Activated T-helper 9 cell treated with anti-CD3 and anti-CD28 coated beads, Interleukin-2, amount 50 U/mL, for 16 hours (primary cell): ENCODE measurements at places on chromosomes 5 and 9.

- DNase-seq: no peak
These were observed 540.2 kb upstream of the TRPC7 start for GRCh38 chr5:136905571-136905970.

- no peak for DNase-seq
These were observed 116.0 kb downstream of the SLC12A2 start for GRCh38 chr5:128199611-128200010.

DNA sequence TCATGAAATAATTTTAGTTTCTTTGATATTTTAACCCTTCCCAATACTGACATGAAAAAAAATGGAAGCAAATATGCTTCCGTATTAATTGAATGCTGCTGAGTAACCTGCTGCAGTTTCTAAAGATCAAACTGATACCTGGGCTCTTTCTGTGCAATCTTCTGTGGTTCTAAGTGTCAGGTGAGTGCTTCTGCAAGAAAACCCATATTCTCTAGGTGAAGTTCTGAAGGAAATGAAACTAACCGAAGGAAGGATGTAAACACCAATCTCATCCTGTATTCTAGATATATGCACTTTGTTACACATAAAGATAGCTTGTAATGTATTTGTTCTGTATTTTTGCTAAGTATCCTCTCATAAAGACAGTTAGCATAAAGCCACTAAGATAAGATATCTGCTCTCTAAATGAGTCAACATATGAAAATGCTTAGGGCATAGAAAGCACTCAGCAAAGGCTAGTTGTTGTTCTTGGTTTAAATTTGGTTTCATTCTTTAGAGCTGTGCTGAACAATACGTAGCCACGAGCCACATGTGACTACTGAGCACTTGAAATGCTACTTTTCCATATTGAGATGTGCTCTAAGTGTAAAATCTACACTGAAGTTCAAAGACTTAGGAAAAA, 52.0 kb downstream of the ITGA2 start:
- no peak for DNase-seq

- DNase-seq: no peak
These were observed 58.4 kb downstream of the ZNF510 start for GRCh38 chr9:96719521-96719920.

DNA sequence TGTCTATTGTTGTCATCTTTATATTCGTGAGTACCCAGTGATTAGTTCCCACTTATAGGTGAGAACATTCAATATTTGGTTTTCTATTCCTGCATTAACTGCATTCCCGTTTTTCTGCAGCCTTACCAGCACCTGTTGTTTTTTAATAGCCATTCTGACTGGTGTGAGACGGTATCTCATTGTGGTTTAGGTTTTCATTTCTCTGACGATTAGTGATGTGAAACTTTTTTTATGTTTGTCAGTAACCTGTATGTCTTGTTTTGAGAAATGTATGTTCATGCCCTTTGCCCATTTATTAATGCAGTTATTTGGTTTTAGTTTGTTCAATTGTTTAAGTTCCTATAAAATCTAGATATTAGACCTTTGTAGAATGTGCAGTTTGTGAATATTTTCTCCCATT, 546.0 kb upstream of the RORB start:
- DNase-seq: no peak

- no peak for DNase-seq
These were observed 548.5 kb upstream of the GRAMD2B start for GRCh38 chr5:125874717-125875116.
